ENCODE measurements at places on chromosomes 5 and 9.

DNA sequence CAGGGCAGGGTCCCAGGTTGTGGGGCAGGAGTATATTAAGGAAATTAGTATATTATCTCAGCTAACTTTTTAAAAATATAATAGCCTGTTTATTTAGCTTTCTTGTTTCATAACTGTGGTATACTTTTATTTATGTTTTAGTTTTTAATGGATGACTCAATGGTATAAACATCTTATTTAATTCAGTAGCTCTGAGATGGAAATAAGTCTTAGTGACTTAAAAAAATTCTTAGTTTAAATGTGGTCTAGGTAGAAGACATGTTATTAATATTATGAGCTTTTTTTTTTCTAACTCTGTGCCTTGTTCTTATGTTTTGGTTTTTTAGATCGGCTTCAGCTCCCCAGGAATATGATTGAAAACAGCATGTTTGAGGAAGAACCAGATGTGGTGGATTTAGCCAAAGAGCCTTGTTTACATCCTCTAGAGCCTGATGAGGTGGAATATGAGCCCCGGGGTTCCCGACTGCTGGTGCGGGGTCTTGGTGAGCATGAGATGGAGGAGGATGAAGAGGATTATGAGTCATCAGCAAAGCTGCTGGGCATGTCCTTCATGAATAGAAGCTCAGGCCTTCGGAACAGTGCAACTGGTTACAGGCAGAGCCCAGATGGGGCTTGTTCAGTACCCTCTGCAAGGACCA is 43.1 kb downstream of the LNPEP start:
- no peak for DNase-seq

- no peak for DNase-seq
These were observed 117.1 kb downstream of the ICE1 start for GRCh38 chr5:5539590-5539989.

- DNase-seq, result no peak
These were observed 730.4 kb upstream of the MEF2C start for GRCh38 chr5:89613222-89613956.

GRCh38 chr5:43338862-43339261 is 25.6 kb upstream of the HMGCS1 start:
- no peak for DNase-seq

DNA sequence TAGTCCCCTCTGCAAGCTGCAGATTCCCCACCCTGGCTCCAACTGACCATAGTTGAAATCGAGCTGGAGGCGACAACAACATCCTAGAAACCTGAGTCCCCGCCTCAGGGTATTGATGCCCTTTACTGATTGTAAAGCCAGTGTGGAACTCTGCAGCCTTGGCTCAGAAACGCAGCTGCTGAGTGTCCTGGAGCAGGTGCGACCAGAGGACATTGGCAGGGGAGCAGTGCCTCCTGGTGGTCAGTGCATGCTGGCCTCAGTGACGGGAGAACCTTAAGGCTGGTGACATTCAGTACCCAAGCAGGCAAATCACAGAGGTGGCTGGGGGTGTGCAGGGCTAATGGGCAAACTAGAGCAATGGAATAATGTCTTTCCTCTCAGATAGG is 20.4 kb upstream of the ZNF354B start:
- DNase-seq, result peak; percentile 17

GRCh38 chr9:7387840-7388239 is 411.7 kb downstream of the DMAC1 start:
- no peak for DNase-seq

DNA sequence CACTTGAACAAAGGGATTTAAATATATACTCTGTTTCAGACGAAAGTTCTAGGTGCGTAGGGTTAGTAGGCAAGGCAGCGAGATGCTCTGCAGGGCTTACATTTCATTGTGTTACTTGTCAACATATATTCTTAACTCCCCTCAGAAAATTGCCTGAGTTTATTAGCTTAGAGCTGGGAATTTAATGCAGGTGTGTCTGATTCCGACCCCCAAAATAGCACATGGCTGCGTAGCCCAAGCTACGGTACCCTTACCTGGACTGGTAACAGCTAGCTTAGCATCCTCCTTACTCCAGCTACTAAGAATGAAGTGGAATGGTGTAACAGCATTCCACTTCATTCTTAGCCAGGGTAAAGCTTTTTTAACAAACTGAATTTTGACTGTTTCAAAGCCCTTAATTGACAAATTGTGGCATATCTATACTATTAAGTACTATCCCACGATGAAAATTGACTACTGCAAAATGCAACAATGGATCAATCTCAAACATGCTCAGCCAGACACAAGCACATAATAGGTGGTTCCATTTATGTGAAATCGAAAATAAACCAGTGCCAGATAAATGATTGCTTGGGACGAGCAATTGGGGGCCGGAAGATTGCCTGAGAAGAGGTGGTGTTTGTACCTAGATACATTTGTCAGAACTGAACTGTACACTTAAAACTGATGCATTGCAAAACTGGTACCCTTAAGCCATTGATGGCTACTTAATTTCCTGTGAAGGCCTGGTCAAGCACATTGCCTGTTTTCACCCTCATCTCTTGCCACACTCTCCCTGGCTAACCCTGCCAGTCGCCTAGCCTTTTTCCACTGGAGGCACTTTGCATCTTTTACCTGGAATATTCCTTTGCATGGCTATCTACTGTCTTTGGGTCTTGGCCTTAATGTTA is 3.0 kb upstream of the FGF18 start:
- DNase-seq, result no peak

DNA sequence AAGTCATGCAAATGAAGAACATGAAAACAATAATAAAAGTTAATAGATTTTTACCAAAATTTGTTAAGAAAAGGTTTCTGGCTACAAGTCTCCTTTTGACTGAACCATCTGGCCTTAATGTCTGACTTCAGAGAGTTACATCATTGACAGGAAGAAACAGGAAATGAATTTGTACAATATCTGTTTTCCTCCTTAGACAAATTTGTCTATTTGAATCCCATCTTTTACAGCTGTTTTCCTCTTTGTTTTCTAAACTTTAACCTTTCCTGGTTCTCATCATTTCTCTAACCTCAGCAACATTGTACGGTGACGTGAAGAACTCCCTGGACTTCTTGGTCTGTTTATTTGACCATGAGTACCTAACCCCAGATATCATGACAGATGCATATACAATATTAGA is 567.5 kb upstream of the RIOK2 start:
- DNase-seq, result no peak

DNA sequence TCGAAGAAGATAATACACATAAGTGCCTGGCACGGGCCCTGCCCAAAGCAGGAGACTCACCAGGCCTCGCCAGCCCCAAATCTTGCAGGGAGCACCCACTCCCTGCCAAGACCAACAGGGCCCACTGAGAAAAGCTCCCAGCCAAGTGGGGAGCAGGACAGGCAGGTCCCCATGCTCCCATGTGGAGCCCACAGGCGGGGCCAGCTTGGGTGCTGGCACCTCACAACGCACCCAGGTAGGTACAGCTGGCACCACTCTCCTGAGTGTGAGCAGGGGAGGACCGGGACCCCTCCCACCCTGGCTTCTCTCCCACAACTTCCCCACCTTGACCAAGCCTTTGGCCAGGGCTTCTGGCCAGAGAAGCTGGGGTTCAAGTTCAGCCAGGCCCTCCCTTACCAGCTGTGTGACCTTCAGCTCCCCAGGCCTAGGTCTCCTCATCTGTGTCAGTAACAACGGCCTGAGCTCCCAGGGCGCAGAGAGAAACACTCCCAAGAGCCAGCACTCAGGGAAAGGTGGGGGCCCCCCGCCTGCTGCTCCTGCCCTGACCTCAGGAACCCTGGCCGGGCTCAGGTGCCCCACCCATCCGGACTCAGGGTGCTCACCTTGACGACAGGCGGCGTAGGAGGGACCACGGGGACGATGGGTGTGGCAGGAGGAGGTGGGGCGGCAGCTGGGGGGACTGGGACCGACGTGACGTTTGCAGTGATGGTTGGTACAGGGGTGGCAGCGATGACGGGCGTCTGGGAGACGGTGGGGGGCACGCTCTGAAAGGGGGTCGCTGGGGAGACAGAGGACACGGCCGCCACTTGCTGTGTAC is 17.8 kb downstream of the BRD3 start:
- no peak for DNase-seq

DNA sequence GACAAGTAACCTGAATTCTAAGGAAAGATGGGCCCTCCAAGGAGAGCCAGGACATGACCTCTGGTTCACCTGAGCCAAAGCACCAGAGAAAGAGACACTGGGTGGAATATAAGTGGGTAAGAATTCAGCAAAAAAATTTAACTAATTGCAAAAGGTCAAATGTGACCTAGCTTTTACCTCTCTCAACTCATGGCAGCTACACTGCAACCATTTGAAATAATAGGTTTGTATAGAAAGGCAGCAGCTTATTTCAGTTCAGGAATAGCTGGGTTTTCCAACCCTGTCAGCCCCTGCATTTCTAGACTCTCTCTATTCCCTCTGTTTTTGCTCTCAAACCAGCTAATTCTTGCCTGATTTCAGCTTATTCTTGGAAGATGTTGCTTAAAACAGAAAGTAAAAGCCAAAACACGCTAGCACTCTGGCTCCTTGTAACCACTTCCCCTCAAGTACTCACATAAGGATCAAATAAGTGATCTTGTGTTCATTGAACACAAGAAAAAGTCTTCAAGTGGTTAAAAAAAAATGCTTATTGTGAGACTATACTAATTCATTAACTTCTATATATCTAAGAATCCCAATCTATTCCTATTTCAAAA is 101.1 kb upstream of the NR4A3 start:
- DNase-seq, result no peak

DNA sequence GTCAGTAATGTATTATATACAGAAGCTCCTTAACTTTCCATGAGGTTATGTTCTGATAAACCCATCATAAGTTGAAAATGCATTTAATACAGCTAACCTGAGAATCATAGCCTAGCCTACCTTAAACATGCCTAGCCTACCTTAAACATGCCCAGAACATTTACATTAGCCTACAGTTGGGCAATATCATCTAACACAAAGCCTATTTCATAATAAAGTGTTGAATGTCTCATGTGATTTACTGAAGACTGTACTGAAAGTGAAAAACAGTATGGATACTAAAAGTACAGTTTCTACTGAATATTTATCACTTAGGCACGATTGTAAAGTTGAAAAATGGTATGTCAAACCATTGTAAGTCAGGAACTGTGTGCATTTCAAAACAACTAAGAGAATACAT is 1.6 kb downstream of the GM2A start:
- no peak for DNase-seq

GRCh38 chr5:141835928-141836670 is 42.1 kb downstream of the PCDH1 start:
- DNase-seq, result no peak

- no peak for DNase-seq
These were observed 81.2 kb upstream of the RANBP3L start for GRCh38 chr5:36382890-36383289.
